ENCODE measurements at places on chromosomes 3 and 15.

DNA sequence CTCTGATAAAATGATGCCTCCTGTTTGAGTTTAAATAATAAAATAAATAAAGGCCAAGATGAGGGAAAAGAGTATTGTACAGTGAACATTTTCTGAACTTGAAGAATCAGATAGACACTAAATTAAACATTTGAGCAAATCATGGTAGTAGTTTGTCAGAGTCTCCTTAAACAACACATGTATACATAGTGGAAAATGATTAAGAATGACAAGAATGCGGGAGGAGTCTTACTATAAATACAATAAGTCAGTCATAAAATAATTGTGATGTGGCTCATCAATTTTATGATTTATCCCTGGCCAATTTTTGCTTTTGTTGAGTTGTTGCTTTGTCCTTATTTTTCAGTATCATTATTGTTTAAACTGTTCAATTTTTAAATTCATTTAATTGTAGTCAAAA lies 158.0 kb upstream of the TMC3 start:
- DNase-seq = no peak

DNA sequence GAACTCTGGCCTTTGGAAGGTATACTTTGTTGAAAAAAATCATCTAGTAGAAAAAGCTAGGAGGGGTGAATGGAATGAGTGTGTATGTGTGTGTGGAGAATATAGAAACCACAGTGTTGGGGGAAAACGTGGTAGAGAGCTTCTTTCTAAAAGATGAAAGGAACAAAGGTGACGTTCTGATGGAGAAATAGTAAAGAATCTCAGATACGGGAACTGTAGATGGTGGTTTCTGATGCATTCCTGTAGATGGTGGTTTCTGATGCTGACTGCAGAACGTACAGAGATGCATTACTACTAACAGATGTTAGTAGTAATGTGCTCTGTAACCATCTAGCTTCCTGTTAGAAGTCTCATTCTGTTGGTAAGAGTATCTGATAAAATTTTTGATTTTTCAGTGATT lies 60.2 kb downstream of the VPS8 start:
- DNase-seq = no peak

- DNase-seq = no peak
These were observed 86.7 kb upstream of the SNRPA1 start for GRCh38 chr15:101381671-101382212.

DNA sequence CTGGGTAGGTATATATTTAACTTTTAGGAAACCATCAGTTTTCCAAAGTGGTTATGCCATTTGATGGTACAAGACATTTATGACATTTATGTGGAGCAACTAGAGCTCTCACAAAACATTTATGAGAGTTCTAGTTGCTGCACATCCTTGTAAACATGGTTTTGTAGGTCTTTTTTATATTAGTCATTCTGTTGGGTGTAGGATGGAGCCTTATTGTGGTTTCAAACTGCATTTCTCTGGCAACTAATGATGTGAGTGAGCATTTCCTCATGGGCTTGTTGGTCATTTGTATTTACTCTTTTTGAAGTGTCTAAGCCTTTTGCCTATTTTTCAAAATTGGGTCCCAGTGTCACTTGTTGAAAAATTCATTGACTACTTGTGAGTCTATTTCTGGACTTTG lies 45.7 kb upstream of the MGLL start:
- DNase-seq = no peak

DNA sequence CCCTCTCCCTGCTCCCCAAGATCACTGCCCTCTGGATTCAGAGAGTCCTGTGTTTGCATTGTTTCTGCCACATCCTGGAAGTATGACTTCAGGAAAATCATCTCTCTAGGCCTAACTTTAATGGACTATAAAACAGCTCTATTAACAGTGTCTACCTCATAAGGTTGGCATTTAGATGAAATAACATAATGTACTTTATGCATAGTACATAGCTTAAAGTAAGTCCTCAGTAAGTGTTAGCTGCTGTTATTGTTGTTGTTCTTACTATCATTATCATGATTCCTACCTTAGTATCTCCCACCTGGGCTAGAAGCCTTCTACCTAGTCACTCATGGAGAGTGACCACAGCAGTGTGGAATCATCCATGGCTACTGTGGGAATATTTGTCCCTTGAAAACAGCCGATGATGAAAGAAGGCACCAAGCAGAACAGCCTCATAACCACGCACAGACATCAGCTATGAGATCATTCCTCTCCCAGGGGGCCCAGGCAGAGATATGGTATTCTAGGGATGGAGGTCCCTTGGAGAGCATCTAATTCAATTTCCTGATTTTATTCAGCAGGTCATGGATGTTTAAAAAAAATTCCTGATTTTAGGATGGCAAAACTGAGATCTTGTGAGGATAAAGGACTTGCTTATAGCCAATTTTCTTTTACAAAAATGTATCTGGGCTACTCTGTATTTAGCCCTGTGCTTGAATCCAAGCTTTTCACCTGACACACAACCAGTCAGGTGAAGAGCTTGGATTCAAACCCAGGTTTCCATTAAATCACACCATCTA lies 1.9 kb downstream of the FSD2 start:
- peak; percentile 67 for DNase-seq

All from kidney glomerular epithelial cell (primary cell).